Cerebellum (tissue), 4 donors: ENCODE measurements at places on chromosomes 5 and 9.

DNA sequence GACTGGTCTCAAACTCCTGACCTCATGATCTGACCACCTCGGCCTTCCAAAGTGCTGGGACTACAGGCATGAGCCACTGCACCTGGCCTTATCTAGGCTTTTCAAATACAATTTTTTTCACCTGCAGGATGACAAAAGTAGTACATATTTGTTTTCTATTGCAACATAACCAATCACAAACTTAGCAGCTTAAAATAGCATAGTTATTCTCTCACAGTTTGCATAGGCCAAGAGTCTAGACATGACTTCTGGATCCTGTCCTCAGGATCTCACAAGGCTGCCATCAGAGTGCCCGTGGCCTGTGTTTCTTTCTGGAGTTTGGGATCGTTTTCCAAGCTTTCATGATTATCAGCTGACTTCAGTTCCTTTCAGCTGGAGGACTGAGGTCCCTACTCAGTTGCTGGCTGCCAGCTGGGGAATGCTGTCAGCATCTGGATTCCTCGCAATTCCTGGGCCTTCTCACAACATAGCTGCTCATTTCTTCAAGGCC lies 348.9 kb downstream of the ARHGEF28 start:
- DNase-seq = no peak

- DNase-seq = no peak
These were observed 78.5 kb downstream of the LMX1B start for GRCh38 chr9:126692041-126692758.

GRCh38 chr5:159971931-159972461 lies 36.9 kb upstream of the TTC1 start:
- DNase-seq = no peak

GRCh38 chr5:176391999-176392398 lies 3.4 kb downstream of the HIGD2A start:
- no peak for DNase-seq

GRCh38 chr5:1040571-1040970 lies 32.0 kb downstream of the NKD2 start:
- no peak for DNase-seq
